Stimulated activated CD4-positive, alpha-beta T cell treated with anti-CD3 and anti-CD28 coated beads, Interleukin-1b, Interleukin-23, amount 100 ng/mL, for 1 hour (primary cell): ENCODE measurements at places on chromosomes 11 and 22.

DNA sequence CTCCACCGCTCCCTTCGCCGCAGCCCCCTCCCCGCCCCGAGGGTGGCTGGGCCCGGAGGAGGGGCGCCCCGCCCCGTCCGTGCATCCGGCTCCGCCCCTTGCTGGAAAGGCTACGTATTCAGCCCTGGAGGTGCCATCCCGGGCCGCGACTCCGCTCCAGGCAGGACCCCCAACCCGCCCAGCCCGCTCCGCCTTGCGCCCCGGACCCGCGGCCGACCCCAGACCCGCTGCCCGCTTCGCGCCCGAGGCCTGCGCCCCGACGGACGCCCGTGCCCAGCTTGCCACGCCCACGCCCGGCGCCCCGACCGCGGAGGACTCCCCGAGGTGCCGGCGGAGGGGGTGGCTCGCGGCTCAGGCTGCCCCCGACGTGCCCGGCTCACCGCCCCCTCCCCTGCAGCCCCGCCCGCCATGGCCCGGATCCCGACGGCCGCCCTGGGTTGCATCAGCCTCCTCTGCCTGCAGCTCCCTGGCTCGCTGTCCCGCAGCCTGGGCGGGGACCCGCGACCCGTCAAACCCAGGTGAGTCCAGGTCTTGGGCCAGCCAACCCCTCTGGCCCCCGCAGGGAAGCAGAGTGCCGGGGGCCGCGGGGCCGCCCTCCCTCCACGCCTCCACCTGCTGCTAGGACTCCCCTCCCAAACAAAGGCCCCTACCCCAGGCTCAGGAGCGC lies at the start of gene ADM2:
Gene ADM2 (plus strand): TSS at position 104 of the 667 bp plus-strand sequence. CDS start 305 bp downstream, at position 409.
- no peak for DNase-seq

- no peak for DNase-seq
Measured at GRCh38 chr22:49548356-49549202, 279.1 kb downstream of the BRD1 start.

- DNase-seq: no peak
Measured at GRCh38 chr11:77075425-77075905, 8.7 kb downstream of the CAPN5 start.

DNA sequence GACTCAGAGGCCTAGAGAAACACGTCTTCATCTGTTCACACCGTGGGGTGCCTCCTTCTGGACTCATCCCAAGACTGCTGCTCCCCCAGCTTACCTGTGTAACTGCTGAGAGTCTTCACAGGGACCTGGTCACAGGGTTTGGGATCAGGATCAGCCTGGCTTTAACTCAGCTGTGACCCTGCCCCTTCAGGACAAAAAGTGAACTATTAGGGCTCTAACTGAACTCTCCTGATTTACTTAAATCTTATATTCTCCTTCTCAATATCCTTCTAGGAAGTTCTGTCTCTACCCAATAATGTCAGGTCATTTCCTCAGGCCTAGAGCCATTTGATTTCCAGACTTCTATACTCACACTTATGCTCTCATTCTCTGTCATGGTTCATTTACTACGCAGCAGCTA lies 108.4 kb downstream of the ZNF280B start:
- no peak for DNase-seq

- DNase-seq: no peak
Measured at GRCh38 chr11:76203131-76203925, 3.0 kb downstream of the WNT11 start.

- no peak for DNase-seq
Measured at GRCh38 chr11:119470317-119471291, 47.6 kb upstream of the THY1 start.

GRCh38 chr11:121221496-121222200 lies 70.9 kb upstream of the SC5D start:
- DNase-seq: no peak

- no peak for DNase-seq
Measured at GRCh38 chr11:61685617-61685967, 5.4 kb downstream of the DAGLA start.

DNA sequence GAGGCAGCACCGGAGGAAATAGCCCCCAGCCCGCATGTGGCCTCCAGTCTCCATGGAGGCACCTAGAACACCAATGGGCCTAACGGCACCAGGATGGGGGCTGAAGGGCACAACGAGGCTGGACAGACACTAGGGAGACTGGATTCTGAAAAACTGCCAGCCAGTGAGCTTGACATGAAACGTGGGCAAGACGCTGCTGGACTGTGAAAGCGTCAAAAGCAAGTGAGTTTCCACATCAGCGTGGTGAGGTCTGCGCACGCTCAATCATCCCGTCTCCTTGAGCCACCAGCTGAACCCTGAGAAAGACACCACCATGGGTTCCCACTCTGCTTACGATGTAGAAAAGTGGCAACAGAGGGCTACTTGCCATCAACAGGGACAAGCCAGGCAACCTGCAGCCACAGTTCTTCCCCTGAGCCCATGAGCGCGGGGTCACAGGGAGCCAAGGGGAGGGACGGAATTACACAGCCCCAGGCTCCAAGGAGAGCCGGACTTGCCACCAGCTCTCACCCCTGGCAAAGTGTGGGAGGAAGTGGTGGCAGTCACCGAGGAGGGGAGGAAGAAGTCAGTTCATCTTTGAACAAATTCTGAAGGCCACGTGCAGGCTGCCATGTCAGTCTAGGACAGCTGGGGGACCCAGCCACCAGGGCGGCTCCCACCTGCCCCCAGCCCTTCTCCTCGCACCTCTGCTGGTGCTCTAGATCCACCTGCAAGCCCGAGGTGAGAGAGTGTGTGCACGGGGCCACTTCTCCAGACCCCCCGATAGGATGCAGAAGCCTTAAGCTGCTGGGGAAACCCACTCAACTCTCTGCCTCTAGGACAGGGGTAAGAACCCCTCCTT lies 131.1 kb downstream of the MPPED1 start:
- DNase-seq: no peak

DNA sequence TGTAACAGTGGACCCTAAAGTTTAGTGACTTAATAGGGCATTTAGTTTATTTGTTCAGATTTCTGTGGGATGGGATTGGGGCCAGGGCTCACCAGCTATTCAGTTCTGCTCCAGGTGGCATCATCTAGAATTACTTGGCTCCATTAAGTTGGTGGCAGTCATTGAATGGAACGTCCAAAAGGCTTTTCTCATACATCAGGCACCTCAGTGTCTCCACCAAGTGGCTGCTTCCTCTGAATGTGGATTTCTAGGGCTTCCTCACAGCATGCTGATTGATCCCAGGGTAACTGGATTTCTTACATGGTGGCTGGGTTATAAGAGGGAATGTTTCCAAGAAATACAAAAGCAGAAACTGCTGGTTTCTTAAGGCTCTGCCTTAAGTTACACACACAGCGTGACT lies 34.7 kb downstream of the USP47 start:
- DNase-seq: no peak

- no peak for DNase-seq
Measured at GRCh38 chr22:45441138-45441537, 27.6 kb downstream of the RIBC2 start.

- DNase-seq: no peak
Measured at GRCh38 chr22:28716686-28717085, 24.9 kb downstream of the CHEK2 start.

- DNase-seq: no peak
Measured at GRCh38 chr11:6251120-6251733, 8.4 kb upstream of the CCKBR start.

GRCh38 chr11:127223026-127223425 lies 222.5 kb upstream of the KIRREL3 start:
- DNase-seq: no peak

DNA sequence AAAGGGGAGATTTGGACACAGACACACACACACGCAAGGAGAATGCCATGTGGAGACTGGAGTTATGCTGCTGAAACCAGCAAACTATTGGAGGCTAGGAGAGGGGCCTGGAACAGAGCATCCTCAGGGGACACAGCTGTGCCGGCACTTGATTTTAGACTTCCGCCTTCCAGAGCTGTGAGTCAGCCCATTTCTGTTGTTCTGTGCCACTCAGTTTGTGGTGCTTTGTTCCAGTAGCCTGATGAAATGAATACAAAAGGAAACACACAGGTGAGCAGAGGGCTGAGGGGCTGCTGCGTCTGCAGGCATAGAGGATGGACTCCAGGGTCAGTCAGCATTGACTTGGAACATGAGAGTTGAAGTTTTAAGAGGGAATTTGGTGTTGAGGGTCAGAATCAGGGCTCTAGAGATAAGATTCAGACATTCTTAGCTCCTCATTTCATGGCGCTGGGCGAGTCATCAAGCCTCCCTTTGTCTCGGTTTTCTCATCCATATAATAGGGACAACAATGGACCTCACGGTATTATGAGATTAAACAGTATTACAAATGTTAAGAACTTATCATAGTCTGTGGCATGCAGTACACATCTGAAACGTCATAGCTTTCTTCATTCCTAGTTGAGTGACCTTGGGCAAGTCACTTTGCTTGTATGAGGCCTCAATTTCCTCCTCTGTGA lies 191.0 kb downstream of the MIAT start:
- no peak for DNase-seq

GRCh38 chr22:24303007-24303406 lies 32.4 kb downstream of the SPECC1L start:
- DNase-seq: no peak

DNA sequence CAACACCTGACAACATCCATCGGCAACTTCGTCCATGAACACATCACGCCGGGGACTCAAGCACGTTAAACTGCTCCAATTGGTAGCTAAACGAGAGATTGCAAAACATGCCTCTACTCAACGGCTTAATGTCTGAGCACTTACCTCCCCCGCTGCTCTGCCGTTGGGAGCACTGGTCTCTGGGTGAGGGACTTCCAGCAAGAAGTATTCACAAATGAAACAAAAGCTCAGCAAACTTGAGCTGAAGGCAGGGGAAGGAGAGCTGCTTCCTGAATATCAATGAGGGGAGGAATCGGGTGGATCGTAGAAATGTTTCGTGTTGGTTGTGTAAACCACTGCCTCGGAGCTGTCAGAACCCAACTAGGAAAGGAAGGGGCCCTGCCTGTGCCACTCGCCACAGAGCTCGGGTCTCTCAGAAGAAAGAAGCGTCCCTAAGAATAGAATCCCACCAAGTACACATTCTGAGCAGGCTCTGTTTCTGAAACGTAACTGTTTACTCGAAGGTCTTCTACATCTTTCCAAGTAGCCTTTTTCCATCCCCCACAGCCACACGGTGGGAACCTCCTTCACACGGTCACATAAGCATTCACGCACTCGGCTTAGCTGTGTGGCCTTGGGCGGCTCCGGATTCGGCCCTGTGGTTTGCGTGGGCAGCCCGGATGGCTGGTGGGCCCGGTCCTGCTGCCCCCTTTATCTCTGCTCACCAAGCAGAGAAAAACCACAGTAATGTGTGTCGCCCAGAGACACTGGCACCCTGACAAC lies at the start of gene MLC1:
Gene MLC1 (minus strand): TSS at position 216 of the 762 bp plus-strand sequence. CDS start 524 bp downstream, outside the sequence.
- DNase-seq: no peak

GRCh38 chr22:36873614-36874308 lies 13.0 kb downstream of the NCF4 start:
- no peak for DNase-seq

DNA sequence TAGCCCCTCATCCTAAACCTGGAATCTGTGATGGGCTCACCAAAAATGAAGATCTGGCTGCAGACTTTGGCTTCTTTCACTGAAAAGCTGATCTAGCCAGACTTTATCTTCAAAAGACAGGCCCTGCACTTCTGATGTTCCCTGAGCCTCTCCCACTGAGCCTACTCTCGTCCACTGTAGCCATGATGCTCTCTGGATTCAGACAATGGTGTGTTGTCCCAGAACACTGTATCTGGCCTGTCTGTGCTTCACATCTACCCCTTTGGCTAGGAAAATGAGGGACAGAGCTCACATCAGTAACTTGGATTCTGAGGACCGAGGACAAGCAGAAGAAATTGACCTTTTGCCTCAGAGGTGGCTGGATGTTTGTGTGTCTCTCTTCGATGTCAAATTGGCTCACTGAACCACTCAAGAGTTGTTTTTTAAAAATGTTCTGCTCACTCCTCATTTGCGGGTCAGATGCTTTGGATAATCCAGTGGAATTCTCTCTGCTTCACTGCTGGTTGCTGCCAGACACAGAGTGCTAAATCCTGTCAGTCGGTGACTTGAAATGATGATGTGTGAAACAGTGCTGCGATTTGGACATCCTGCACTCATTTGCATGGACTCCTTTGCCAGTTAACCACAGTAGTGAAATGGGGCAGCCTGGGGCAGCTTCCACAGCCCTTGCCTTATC lies 67.5 kb downstream of the ARFGAP2 start:
- no peak for DNase-seq

DNA sequence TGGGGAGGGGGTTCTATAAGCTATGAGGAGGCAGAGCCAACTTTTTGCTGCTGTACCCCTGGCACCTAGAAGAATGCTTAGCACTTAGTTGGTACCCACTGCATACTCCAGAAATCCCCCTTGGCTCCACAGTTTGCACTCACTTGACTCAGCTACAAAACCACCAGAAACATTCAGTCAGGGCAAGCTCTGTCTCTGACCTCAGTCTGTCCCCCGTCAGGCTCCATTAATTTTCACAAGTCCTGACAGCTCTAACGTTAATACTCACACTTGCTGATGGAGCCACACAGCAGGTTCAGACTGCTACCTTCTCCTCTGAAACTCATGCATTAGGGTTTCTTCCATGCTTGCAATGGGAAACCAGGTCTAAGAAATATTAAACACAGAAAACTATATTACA lies 81.7 kb downstream of the MPPED2 start:
- DNase-seq: no peak

DNA sequence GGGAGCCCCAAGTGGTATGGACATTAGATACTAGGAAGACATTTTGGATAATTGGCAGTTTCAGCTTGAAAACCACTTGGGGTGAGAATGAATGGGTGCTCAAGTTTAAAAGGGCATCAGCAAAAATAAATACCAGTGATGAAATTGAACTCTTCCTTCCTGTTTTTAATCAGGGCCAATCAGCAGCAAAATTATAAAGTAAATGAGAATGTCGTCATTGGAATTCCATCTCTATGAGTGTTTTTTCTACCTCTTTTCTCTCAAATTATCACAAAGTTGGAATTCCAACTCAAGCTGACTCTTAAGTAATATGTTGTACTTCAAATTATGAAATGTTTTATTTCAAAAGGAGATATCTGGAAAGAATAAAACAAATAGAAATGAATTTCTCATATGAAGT lies 730.6 kb downstream of the METTL15 start:
- no peak for DNase-seq

- no peak for DNase-seq
Measured at GRCh38 chr11:29343465-29344333, 673.1 kb downstream of the KCNA4 start.

DNA sequence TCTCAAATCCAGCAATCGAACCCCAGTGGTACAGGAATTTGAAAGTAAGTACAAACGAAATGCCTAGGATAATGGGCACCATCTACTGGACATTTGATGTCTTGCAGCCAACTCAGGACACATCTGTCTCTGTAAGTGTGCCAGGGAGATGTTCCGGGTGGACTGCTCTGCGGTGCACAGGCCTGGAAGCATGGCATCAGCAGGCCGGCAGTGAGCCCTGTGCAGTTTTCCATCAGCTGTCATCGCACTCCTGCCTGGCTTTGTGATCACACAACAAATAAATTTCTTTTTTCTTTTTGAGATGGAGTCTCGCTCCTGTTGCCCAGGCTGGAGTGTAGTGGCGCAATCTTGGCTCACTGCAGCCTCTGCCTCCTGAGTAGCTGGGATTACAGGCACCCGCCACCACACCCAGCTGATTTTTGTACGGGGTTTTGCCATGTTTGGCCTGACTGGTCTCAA lies 71.0 kb downstream of the JAM3 start:
- DNase-seq: no peak
